Nucleus accumbens (tissue), 56 donors: ENCODE measurements at places on chromosomes 16 and 17.

DNA sequence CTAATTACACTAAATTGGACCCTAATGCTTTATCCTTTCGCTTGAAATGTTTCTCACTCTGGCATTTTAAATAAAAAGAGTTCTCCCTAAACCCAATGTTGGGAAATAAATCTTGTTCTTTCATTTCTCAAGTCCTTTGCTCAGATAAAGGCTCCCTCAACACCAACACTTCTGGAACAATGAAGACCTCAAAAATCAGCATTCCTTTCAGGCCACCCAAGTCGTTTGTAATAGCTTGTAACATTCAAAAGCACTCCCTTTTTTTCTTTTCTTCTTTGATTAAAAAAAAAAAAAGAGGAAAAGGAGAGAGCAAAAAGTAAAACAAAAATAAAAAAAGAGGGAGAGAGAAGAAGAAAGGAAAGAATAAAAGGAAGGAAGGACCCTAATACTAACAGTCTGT lies 23.3 kb upstream of the FOXJ1 start:
- no peak for DNase-seq

DNA sequence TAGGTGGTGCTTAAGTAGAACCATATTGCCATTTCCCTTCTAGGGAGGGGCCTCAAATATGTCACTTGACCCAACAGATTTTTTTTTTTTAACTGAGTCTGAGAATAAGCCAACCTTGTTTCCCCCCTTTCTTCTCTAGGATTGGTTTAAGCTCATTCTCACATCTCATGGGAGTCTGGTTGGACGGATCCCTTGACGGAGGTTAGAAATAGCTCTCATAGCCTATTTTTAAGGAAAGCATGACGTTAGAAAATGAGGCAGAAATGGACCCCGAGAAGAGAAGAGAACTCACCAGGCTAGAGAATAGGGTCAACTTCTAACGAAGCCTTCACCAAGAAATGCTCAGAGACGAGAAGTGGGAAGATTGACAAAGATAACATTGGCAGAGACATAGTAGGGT lies 95.1 kb upstream of the ZFHX3 start:
- DNase-seq, result no peak

GRCh38 chr17:43655693-43656255 lies 5.9 kb downstream of the MEOX1 start:
- DNase-seq, result no peak

DNA sequence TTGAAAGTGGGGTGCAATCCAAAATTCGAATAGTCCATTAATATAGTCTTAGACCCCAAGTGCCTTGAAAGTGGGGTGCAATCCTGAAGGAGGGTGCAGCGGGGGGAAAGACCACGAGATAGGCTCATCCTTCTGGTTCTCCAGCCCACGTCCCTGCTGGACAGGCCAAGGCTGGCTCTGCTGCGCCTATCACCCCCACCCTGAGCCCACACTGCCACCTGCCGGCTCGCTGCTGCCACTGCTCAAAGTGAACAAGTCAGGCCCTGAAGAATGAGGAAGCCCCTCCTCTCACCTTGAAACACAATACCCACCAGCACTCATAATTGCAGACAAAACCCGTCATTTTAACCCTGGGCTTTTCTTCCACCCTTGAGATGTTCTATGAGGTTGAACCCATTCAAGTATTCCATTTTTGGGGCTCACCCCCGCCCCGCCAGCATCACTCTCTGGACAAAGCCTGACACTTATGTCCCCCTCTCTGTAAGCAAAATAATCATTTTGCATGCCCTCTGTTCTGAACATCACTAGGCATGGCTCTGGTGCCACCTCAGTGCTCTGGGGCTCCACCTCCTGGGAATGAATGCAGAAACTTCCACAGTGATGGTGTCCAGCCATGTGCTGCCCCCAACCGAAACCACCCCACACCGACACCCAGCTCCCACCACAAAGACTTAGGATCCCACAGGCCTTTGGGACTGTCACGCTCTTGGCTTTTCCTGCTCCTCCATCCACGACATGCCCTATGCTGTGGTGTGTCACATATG lies 56.8 kb downstream of the BEAN1 start:
- peak; percentile 39 for DNase-seq

GRCh38 chr16:21302454-21302853 lies 24.4 kb upstream of the CRYM start:
- no peak for DNase-seq

DNA sequence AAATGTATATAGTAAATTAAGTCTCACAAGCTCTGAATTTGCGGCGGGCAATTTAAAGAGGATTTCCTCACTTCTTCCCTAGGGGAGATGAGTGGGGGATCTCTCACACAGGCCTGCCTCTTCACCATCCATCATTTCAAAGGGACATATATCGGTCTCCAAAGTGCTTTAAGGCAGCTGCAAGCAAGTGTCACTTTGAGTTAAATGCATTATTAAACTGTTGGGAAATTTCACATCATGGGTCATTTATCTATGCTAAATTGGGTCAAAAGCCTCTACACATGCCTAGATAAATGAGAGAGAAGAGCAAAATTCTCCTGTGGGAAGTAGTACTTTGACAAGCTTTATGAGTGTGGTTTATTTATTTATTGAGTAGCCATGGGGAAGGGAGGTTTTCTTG lies 1106.1 kb upstream of the GOT2 start:
- DNase-seq, result no peak

- no peak for DNase-seq
These were observed 27.1 kb downstream of the TBC1D3B start for GRCh38 chr17:36149296-36149820.

- DNase-seq, result no peak
These were observed 30.8 kb downstream of the NLRP1 start for GRCh38 chr17:5553479-5553878.

DNA sequence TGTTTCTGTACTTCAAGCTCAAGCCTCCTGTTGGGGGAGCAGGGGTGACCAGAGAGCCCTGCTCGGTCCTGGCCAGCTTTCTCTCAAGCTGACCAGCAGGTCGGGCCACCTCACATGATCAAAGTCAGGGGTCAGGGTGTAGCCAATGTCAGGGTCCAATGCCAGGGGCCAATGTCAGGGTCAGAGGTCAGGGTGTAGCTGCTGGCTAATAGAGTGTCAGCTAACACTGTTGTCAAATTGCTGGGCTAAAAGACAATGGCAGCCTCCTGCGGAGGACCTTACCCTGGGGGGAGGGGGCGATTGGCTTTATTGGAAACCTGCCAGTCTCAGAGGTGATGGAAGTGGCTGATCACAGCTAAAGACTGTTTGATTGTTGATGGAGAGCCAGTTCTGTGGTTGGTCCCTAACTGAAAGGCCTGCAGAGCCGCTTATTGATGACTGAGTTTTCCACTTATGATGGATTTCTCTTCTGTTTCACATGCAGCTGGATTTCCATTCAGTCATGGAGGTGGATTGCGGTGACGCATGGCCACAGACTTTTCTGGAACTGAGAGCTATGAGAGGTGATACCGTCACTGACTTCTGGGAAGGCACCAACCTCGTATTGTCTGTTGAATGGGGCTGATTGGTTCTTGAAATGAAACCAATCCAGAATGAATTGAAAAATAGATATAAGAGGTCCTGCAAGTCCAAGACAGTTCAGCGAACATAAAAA lies 97.4 kb upstream of the ZFHX3 start:
- DNase-seq, result no peak

- no peak for DNase-seq
These were observed 50.8 kb downstream of the ZFHX3 start for GRCh38 chr16:72997141-72997542.

DNA sequence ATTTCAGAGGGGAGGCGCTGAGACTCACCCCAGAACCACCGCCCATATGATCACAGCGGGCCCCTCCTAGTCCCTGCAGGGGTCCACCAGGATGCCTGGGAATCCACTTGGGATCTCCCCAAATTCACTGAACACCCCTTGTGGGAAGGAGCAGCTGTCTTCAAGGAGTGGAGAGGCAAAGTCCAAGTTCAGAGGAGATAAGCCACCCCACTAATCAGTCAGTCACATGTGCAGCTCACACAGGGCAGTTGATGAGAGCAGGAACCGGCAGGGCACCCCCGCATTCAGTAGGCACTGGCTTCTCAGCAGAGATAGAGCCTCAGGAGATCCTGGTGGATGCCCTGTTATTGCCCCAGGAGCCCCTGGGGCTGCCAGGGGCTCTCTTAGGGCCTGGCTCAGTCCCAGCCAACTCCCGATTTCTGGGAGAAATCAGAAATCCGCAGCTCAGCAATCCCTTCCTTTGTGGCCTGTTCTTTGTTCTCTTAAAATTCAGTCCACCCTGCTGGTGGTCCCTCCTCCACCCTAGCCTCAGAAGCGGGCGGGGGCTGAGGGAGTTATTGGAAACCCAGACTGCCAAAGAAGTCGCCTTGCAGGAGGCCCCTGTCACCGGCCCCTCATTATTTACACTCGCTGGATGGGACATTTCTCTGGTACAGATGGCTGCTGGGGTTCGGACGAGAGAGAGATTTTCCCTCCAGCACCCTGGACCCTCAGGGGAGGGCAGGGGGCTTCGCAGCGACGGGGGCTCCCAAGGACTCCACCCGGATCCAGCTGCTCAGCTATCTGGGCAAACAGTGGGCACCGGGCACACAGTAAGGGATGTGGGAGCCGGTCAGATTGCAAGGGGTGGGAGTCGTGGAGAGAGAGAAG lies 1.8 kb downstream of the CDC42EP4 start:
- DNase-seq, result no peak

- no peak for DNase-seq
These were observed 26.2 kb upstream of the NAGLU start for GRCh38 chr17:42509841-42510240.

- DNase-seq, result no peak
These were observed 14.0 kb downstream of the CA5A start for GRCh38 chr16:87922250-87922871.

DNA sequence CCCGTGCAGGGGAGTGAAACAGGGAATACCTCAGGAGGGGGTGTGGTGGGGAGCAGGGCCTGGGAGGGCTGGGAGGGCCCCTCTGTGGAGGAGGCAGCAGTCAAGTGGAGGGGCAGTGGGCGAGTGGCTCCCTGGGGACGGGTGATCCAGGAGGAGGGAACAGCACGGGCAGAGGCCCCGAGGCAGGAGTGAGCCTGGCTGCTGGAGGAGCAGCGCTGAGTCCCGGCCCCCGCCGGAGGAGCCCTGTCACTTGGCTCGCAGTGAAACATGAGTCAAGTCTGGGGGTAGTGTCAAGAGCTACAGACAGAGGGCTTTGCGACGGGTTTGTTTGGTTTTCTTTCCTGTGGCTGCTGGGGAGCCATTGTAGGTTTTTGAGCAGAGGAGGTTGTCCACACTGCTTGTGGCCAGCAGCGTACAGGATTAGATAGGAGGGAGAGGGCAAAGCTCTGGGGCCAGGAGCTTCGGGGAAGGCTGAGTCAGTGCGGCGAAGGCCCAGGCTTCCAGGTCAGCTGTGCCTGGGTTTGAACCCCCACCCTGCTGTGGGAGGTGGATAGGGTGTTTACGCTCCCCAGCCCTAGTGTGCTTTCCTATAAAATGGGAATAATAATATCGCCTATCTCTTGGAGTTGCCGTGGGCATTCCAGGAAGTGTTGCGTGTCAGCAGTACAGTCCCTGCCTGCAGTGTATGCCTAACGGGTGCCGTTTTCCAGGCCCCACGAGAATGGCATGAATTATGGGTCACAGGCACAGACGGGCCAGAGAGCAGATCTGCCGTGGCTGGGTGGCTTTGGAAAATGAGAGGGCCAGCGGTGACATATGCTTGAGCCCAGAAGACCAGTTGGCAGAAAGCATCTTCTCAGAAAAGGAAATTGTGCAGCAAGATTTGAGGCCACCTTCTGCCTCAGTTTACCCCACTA lies 115.9 kb upstream of the CIBAR2 start:
- DNase-seq, result no peak

DNA sequence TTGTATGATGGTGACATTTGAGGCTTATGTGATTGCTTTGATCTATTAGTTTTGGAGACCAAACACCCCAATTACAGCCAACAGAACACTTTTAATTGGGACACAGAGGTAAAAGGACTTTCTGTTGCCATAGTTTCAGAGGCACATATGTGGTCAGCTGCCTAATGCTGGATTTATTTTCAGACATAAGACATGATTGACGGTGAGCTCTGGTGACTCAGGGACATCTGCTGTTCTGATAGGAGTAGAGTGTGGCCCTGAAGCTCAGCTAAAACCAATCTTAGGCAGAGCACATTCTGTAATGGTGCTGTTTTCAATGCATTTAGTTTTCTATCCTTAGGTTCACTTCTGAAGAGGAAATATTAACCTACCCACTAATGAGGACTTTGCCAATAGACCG lies 247.1 kb downstream of the UTP18 start:
- DNase-seq, result no peak

- no peak for DNase-seq
These were observed 24.6 kb downstream of the MARF1 start for GRCh38 chr16:15618392-15618791.

GRCh38 chr17:48502901-48503300 lies 27.9 kb downstream of the HOXB1 start:
- no peak for DNase-seq

DNA sequence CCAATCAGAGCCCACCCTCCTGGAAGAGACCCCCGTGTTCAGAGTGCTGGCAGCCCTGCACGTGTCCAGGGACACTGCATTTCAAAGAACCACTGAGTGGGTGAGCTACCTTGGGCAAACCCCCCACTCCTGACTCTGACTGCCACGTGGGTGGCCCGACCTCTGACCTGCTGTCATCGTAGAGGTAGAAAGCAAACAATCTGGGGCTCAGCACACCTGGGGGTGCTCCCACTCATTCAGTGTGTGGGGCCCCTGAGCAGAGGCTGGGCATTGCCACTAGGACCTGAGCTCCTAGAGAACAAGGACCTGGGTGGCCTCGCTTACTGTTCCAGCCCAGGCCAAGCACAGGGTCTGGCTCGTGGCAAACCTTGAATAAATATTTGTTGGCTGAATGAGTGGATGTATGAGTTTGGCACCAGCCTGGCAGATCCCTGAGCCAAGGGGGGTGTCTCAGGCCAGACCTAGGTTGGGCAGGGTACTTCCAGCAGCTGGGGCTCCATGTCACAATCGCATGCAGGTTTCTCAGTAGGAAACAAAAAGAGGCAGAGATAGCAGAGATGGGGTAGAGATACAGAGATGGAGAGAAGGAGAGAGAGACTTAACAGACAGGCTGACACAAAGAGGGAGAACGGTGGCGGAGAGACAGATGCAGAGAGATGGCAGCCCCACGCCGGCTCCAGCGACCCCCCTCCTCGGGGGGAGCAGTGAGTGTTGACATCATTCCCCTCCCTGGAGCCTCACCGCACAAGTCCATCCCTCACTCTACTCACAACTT lies 5.4 kb upstream of the DRC7 start:
- no peak for DNase-seq

DNA sequence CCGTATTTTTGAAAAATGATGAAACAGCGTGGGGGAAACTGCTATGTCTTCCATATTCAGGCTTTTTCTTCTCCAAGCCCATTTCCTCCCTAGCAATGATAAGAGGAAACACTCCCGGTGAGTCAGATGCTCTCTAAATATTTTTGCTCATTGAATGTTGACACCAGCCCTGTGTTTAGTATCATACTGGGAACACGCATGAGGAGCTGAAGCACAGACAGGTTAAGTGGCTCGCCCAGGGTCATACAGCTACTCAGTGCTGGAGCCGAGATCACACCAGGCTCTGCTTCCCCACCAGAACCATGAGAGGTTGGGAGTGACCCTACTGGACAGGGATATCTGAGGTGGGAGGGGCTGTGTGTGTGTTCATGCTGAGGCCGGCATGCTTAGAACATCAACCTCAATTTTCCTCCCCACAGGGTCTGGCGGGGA lies 37.8 kb upstream of the ADGRG1 start:
- no peak for DNase-seq

GRCh38 chr16:8729779-8730334 lies 55.4 kb downstream of the ABAT start:
- no peak for DNase-seq

GRCh38 chr17:20072692-20072992 lies 63.5 kb downstream of the SPECC1 start:
- no peak for DNase-seq

GRCh38 chr17:82593590-82594087 lies 54.6 kb downstream of the WDR45B start:
- no peak for DNase-seq

- DNase-seq, result peak; percentile 3
These were observed 157.1 kb downstream of the RGS9 start for GRCh38 chr17:65294181-65294719.
